DMS79 (cell line): ENCODE measurements at places on chromosomes 7 and 10.

DNA sequence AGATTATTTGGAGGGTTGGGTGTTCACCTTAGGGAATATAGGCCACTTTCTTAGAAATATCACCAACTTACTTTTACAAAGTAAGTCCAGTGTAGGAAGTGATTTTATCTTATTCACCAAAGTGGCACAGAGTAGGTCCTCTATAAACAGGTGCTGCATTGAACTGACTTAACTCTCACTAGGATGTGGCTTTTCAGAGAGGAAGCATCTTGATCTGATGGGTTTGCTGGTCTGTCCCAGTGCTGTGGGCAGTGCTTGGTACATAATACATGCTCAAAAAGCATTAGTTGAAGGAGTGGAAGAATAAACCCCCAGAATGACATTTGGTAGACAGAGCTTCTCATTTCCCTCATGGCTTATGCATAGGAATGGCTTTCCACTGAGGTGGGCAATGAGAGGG lies 334.7 kb downstream of the LRMDA start:
- no peak for DNase-seq

GRCh38 chr10:93063144-93063976 lies 2.8 kb downstream of the CYP26C1 start:
- no peak for DNase-seq

DNA sequence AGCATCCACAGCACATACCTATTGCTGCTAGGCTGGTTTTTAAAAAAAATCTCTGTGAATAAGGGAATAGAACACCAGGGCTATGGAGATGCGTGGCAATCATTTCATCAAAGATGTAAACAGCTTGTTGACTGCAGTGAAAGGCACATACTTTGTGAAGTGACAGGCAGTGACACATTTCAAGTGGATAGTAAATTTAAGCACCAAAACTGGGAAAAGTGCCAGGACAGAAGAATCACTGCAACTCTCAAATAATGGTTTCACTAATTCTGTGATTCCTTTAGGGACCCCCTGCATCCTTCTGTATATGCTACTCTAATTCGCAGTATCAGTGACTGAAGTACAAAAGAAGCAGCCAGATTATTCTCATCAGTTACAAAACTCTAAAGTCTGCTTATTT lies 145.2 kb upstream of the KLF14 start:
- no peak for DNase-seq

- no peak for DNase-seq
Observed at GRCh38 chr7:106288263-106288662, 3.5 kb upstream of the NAMPT start.

DNA sequence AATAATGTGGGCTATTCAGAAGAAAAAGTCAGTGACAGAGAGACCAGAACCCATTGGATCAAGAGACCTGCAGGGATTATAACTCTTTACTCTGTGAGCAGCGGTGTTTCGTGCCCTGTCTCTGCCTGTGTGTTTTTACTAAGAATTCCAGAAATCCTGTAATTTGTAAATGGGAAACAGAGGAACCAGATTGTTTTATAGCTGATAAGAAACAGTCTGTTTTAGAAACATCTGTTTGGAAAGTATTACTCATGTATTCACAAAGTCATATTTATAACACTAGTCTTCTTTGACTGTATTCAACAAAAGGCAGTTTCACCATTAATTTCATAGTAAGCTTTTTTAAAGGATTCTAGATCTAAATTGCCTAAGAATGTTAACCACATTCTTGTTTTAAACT lies 30.0 kb upstream of the VDAC2 start:
- no peak for DNase-seq

GRCh38 chr7:73577627-73578341 lies 595 bp downstream of the TBL2 start:
- DNase-seq = no peak

DNA sequence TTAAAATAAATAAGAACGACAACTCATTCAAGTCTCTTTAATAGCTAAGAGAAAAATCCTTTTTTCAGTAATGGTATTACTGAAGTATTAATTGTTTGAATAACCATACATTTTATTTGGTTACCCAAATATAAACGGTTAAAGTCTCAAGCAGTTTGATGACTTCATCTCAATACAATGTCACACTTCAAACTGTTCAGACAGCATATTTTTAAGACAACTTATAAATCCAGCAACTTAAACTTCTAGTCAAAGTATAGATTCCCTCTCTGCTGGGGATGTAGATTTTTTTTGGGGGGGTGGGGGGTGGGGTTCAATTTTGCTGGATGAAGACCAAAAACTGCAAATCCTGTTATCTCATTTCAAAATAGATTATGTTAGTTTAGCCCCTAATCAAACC lies 42.0 kb downstream of the GNA12 start:
- DNase-seq = no peak

GRCh38 chr10:97072851-97073665 lies 112.7 kb downstream of the SLIT1 start:
- no peak for DNase-seq

GRCh38 chr7:16298221-16298620 lies 123.1 kb downstream of the CRPPA start:
- DNase-seq = no peak

DNA sequence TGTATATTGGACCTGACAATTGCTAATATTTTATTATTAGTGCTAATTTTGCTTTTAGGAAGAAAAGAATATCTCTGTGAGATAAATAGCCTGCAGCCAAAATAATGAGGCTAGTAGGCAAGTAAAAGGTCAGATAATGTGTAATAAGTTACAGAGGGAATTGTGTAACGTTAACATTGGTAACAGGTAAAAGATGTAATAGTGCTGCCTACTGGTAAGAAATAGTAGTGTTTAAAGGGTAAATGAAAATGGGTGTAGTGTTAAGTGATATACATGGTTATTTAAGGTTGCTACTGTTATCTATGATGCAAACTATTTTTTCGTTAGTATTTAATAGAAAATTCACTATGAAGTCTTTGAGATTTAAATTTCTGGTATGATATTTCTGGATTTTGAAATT lies 9.2 kb upstream of the FOXP2 start:
- DNase-seq = no peak
